ENCODE measurements at places on chromosomes 7 and 10. TPM values are rescaled to one million over a fixed set of nuclear protein-coding genes. Genes with fewer than 3 reads are reported as not detected.
A peak's percentile ranks its signal among the peaks of the same experiment; 100 is the strongest.

- peak; percentile 47 for DNase-seq
Measured at GRCh38 chr10:104336821-104337467, 1.3 kb downstream of the ITPRIP start.

- no peak for DNase-seq
Measured at GRCh38 chr7:1235501-1236131, 2.9 kb downstream of the UNCX start.

Gene GARIN1A
- 0.65 TPM for polyA plus RNA-seq

Gene SPDYE11
- polyA plus RNA-seq: not detected

DNA sequence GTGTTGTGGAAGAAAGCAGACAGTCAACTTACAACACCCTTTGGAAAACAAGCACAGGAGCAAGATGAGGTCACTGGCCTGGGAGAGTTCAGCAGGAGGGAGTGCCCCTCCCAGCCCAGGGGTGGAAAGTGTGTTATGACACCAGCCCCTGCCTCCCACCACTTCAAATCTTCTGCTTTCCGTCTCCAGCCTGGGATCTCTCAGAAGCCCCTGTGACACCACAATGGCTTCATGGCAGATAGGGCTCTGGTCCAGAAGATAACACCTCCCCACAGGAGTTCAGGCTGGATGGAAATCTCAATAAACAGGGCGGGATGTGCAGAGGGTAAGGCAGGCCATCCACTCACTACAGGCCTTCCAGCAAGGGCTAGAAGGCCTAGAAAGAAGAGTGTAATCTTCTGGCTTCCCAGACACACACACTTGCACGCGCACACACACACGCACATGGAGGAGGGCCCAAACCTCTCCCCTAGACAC lies 48.7 kb upstream of the ZMIZ1 start:
- DNase-seq: no peak

- peak; percentile 33 for DNase-seq
Measured at GRCh38 chr10:31129271-31129670, 97.6 kb upstream of the ZNF438 start.

DNA sequence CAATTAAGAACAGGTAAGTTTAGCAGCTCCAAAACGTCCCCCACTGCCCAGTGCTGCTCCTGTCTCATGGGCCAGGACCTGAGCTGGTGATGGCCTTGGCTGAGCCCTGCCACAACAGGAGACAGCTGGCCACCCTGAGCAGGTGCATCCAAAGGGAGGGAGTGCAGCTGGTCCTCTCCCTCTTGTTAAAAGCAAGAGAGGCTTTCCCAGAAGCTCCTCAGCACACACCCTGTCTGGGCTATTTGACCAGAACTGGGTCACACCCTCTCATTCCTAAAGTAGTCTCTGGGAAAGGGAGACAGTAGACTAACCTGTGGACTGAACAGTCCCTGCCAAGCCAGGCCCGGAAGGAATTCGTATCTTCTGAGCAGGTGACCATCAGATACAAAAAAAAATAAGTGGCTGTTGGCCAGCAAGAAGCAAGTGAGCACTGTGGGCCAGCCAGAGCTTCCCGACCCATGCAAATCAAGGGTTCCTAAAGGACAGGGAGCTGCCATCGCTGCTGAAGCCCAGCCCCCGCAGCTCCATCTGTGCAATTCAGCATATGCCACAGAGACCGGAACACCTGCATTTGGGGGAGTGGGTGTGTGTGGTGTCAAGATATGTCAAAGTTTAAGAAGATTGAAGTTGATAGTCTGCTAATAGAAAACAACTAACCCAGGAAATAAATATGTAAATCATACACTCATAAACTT lies 2.1 kb upstream of the TMEM72 start:
- no peak for DNase-seq

Gene KCP
- not detected for polyA plus RNA-seq

Gene FAM131B
- polyA plus RNA-seq: 1.8 TPM
